ENCODE measurements at places on chromosomes 3 and 15.

DNA sequence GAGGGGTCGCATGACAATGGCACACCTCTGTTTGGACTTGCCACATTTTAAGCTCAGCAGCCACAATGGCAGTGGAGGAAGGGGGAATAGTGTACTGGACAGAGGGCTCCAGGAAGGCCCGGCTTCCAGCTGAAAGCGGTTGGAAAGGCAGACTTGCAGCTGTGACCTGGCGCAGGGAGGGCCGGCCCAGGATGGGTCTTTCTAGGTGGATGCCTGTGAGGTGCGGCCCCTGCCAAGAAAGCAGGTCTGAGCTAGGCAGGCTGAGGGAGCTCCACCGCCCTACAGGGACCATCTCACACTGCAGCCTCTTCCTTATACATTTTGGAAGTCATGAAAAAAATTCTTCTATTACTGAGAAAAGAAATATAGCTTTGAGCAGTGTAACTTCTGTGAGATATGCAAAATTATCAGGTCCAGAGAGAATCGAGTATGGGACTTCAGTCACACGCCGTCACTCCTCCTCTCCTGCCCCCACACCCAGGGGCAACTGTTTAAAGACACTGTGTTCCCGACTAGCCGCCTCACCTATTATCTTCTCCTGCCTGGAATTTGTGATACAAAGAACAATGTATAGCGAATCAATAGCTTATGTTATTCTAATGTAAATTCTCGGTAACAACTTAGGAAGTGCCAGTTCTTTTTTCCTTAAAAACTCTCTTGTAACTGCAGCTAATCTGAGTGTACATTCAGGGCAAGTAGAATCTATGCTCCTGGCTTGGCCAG lies 331.0 kb downstream of the OCA2 start:
- no peak for DNase-seq

DNA sequence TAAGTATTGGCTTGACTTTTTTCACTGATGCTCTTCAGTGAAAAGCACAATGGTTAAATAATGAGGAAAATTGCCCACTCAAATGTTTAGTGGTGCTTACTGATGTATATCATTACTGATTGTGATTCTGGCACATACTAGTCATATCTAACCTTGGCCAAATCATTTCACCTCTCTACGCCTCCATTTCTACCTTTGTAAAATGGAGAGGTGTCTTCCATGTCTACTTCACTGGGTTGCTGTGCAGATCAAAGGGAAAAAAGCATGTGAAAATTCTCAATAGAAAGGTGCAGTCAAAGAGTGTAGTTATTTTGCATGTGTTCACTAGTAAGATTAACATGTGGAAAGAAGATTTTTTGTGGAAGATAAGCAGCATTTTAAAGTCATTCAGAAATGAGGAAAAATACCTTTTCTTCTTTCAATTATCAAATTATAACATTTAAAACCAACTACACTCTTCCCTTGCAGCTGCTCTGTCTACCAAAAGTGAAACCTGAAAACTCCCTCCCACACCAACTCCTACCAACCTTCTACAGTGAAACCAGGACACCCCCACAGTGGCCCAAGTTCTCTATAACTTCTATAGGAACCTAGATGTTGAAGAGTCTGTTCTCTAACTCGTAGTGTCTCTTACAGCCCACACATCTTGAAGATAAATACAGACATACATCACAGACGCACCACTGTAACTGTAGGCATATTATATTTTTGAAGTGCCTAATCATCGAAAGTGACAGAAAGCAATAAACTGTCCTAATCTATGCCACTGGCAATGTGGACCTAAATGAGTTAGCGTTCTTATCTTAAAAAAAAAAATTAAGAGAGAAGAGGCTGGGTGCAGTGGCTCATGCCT lies 1.4 kb downstream of the CD200R1 start:
- DNase-seq: no peak

DNA sequence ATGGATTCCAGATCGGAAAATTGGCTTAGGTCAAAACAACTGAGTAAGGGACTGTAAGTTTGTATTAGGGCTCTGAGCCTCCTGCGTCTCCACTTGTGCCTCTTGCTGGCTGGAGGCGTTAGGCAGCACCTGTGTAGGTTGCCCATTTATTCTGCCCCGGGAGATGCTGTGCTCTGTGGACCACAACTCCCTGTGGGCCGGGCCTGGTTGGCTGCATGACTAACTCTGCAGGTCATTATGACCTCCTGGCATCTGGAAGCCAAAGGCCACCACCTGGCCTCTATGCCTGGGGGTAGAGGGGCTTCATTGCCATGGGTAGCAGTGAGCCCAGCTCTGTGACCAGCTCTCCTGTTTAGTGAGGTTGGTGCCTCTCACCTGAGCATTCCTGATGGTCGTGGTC lies 36.0 kb upstream of the BDH1 start:
- no peak for DNase-seq

GRCh38 chr3:89372456-89372855 lies 265.0 kb downstream of the EPHA3 start:
- no peak for DNase-seq

DNA sequence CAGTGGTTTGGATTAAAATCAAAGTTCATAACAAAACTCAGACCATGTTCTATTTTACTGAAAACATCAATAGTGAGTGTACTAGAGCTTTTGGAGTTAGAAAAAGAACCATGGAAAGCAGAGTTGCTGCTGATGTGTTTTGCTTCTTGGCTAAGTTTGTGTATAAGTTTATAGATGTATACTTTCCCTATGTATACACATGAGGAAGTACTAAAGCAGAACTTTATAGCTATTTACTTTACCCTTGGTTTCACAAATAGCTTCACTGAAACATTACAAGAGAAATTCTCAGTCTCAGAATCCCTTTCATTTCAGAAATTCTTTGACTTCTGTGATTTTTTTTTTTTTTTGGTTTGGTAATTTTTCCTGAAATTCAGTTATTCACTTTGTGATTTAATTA lies 229.0 kb downstream of the PTPRG start:
- DNase-seq: no peak

- no peak for DNase-seq
Measured at GRCh38 chr15:58240191-58240932, 102.2 kb downstream of the AQP9 start.

- peak; percentile 74 for DNase-seq
Measured at GRCh38 chr3:32502118-32502945, at the start of gene CMTM6. Gene CMTM6, minus strand, starts transcription at chr3:32502852. Its CDS starts 107 bp downstream, at chr3:32502745.

- DNase-seq: no peak
Measured at GRCh38 chr15:98805434-98806274, 157.3 kb downstream of the IGF1R start.

- DNase-seq: no peak
Measured at GRCh38 chr15:96054621-96055020, 275.9 kb upstream of the NR2F2 start.

- DNase-seq: no peak
Measured at GRCh38 chr3:147421184-147421912, 12.2 kb downstream of the ZIC1 start.

DNA sequence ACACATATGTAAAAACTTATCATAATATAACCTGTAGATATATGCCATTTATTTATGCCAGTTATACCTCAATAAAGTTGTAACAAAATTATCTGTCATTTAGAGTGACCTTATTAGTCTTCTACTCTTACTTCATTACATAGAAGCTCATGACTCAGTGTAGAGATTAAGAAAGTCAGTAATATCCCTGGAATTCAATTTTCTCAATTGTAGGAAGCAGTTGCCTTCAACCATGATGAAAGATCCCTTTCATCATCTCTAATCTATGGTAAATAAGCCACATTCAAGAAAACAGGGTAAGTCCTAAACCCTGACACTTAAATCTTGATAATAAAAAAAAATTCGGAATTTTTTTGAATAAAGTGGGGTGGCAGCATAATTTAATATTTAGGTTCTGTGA lies 216.5 kb upstream of the PEX5L start:
- no peak for DNase-seq

DNA sequence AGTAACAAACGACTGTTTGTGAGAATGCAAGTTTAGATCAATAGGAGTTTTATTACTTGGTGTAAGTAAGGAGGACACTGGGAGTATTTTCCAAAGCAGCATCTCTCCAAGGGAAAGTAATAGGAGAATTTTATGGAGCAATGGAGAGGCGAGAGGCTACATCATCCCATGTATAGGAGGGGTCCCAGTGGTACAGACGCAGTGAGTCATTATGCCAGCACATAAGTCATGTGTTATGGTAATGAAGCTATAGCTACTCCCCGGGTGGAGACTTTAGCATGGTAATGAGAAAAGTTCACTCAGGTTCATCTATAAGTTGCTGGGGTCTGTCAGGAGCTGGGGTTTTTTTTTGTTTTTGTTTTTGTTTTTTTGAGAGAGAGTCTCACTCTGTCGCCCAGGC lies 29.5 kb upstream of the ZNF445 start:
- DNase-seq: no peak

- DNase-seq: no peak
Measured at GRCh38 chr3:149188494-149188893, 33.1 kb downstream of the CP start.

GRCh38 chr3:480070-480469 lies 283.5 kb downstream of the CHL1 start:
- DNase-seq: no peak

DNA sequence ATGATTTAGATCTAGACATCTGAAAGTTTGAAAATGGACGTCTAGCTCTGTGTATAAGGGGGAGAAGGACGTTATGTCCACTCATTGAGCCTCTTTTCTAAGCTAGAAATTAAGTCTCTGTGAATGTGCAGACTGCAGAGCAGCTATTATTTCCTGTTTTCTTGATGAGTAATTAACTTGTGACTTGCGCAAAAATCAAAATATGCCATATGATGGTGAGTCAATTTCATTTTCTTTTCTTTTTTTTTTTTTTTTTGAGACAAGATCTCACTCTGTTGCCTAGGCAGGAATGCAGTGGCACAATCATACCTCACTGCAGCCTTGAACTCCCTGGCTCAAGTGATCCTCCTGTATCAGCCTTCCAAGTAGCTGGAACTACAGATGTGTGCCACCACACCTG lies 14.1 kb downstream of the LACTB start:
- no peak for DNase-seq

All from T-helper 9 cell (primary cell).